ENCODE measurements at places on chromosomes 2 and 18. TPM values are rescaled to one million over a fixed set of nuclear protein-coding genes. Genes with fewer than 3 reads are reported as not detected.
A peak's percentile ranks its signal among the peaks of the same experiment; 100 is the strongest.

EGR4 gene
- total RNA-seq: not detected

TLX2 gene
- total RNA-seq: not detected

NFATC1 gene
- 6.8 TPM for total RNA-seq

PMAIP1 gene
- total RNA-seq: 0.27 TPM

MTA3 gene
- total RNA-seq: 65.4 TPM

LAMA1 gene
- 0.31 TPM for total RNA-seq

CDH7 gene
- not detected for total RNA-seq

KCNJ3 gene
- not detected for total RNA-seq

DNA sequence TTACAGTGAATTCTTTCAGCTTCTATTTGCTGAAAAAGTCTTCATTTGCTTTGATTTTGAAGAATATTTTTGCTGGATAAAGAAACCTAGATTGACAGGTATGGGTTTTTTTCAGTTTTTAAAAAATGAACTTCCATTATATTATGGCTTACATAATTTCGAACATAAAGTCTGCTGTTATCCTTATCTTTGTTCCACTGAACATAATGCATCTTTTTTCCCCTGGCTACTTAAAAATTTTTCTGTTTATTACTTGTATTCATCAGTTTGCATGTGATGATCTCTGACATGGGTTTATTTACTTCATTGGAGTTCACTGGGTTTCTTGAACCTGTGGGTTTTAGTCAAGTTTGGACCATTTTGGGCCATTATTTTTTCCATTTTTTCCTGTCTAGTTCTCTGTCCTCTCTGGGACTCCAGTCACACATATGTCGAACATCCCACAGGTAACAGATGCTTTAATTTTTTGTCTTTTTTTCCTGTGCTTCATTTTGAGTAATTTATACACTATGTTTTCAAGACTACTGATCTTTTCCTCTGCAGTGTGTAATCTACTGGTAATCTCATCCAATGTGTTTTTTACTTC, 33.1 kb downstream of the SEC11C start:
- no peak for DNase-seq

- DNase-seq: no peak
Measured at GRCh38 chr2:85273738-85274731, 53.8 kb downstream of the TGOLN2 start.

GRCh38 chr2:127146071-127146725, 39.2 kb upstream of the BIN1 start:
- DNase-seq: no peak

DNA sequence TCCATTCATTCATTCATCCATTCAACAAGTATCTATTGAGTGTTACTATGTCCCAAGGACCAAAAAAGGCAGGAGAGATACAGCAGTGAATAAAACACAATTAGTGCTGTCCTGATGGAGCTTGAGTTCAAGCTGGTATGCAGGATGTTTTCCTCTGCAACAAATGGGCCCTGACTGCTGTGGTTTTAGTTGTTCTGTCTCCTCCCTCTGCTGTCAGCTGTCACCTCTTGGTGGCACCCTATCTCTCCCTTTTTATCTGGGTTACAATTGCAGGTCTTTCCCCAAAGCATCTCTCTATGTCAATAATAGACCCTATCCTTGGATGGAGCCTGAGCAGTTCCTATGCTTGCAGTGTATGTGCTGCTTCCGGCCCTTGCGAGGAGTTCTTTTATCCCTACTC, 304.8 kb downstream of the PDE11A start:
- no peak for DNase-seq

- no peak for DNase-seq
Measured at GRCh38 chr2:60984720-60985119, 32.8 kb upstream of the PEX13 start.

- DNase-seq: peak; percentile 82
Measured at GRCh38 chr2:128736689-128737545, 418.2 kb upstream of the HS6ST1 start.

DNA sequence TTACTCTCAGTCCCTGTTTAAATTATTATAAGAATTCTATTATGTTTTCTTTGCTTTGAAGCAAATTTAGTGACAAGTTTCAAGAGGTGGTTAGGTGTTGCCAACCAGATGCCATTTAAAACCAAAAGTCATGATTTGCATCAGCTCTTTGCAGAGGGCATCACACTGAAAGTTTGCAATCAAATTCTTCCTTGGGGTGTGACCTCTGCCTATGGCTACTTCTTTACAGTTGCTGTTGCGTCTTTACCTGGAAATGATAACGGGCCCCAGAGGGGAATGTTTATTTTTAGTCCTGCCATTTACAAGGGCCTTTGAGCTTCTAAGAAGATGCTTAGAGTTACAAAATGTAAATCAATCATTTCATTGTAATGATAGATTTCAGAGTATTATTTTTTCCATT, 561.0 kb downstream of the ARHGAP15 start:
- no peak for DNase-seq

GRCh38 chr2:156896294-156896693, 361.2 kb upstream of the GALNT5 start:
- no peak for DNase-seq

- no peak for DNase-seq
Measured at GRCh38 chr2:129056309-129056958, 737.8 kb upstream of the HS6ST1 start.

DNA sequence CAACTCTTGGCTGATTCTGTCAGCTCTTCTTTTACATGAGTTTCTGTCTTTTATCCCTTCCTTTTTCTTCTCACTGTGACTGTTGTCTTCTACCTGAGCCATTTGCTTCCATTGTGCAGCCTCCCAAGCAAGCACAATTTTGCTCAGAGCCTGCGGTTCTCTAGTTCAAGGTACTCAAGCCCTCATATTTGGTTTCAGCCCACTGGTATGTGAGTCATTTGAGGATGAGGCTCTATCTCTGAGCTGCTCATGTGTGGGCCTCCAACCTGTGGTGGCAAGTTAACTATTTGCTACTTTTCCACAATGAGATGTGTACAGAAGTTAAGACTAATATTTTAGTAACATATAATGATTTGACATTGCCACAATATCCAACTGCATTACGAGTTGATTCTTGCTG, 183.0 kb downstream of the PHLPP1 start:
- no peak for DNase-seq

GRCh38 chr2:190451561-190452176, 43.5 kb downstream of the MFSD6 start:
- no peak for DNase-seq

- no peak for DNase-seq
Measured at GRCh38 chr2:95276888-95277245, 2.6 kb downstream of the PROM2 start.

- DNase-seq: no peak
Measured at GRCh38 chr2:31541853-31542252, 38.9 kb downstream of the SRD5A2 start.

GRCh38 chr2:234772733-234773060, 179.1 kb upstream of the SH3BP4 start:
- no peak for DNase-seq

DNA sequence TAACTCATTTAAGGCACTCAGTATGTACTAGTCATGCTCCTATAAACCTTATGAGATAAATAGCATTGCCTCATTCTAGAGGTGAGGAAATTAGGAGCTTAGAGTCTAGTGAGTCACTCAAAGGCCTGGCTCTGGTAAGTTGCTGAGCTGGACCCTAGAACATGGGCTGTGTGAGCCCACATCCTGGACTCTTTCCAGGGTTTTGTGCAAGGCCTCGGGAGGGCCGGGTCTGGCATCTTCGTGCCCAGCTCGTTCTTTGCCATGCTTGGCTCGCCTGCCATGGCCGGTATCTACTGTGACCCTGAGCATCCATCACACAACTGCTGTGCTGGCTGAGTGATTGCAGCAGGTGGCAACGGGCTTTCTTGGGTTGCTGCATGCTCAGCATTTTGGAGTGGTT, 168.0 kb downstream of the LPIN1 start:
- no peak for DNase-seq

Measured in G401 (cell line).